ENCODE measurements at places on chromosomes 1 and 21.

DNA sequence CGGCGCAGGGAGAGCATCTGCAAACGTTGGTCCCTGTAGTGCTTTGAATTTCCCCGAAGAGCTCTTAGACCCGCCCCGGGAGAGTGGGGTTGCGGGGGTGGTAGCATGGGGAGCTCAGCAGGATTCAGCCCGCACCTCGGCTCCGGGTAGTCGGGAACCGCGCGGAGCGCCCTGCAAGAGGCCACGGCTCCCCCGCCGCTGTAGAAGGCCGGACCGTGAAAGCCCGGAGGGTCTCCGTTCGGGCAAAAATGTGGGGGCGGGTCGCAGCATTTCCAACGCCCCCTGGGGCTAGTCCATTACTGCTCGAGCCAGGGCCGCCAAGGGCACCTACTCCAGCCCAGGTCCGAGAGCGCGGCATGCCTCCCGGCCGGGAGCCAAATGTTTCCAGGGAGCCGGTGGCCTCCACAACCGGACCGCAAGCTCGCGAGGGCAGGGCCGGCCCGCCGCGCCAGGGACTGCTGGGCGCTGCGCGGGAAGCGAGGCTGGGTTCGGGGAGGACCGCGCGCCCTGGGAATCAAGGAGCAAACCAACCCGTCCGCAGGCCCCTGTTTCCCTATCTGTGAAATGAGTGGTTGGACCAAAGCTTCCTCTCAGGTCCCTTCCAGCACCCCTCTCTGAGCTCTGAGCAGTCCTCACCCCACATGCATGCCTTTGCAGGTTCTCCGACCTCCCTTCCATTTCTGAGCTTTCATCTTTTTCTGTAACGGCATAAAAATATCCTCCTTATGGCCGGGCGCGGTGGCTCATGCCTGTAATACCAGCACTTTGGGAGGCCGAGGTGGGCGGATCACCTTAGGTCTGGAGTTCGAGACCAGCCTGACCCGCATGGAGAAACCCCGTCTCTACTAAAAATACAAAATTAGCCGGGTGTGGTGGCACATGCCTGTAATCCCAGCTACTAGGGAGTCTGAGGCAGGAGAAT, 775 bp upstream of the TMEM63A start:
- DNase-seq, result no peak

- DNase-seq, result no peak
These were observed 23.2 kb upstream of the CNIH3 start for GRCh38 chr1:224592636-224593582.

- DNase-seq, result no peak
These were observed 71.1 kb downstream of the IER5 start for GRCh38 chr1:181159451-181160140.

DNA sequence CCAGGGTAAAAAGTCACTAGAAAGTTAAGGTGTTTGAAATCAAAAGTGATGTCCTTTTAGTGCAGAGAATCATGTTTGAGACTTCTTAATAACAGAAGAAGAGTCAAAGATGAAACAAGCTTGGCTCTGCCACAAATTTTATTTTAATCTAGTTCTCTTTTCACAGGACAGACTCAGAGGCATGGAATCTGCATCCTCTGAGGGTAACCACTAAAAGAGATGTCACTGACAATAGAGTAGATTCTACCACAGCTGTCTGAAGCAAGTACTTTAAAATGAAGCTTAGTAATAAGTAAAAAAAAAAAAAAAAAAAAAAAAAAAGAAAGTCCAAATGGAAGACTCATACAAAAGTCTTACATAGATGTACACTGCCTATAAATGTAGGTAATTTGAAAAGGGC, 519.7 kb upstream of the PRMT6 start:
- no peak for DNase-seq

- no peak for DNase-seq
These were observed 3.3 kb downstream of the FNDC10 start for GRCh38 chr1:1596493-1597274.

DNA sequence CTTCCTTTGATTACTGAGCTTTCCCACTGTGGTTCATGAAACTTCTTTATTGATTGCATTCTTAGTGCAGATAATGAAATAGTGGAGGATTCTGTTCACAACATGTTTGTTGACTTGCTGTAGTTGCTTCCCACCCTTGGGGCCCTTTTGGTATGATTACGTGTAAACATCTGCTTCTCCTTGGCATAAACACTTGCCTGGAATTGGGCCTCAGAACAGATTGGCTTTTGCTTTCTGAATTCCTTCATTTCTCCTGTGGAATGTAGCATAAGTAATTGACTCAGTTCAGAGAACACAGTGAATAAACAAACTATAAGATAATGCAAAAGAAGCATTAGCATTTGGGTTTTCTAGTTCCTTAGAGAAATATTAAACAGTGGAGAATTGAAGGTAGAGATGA, 59.5 kb upstream of the LAMC2 start:
- DNase-seq, result no peak

GRCh38 chr1:216722821-216723220, 408 bp downstream of the ESRRG start:
- no peak for DNase-seq

GRCh38 chr1:21734526-21734925, 48.4 kb downstream of the USP48 start:
- DNase-seq, result no peak

GRCh38 chr1:48999321-48999720, 222.6 kb upstream of the BEND5 start:
- DNase-seq, result no peak

- DNase-seq, result no peak
These were observed 29.3 kb downstream of the SORT1 start for GRCh38 chr1:109368464-109368863.

DNA sequence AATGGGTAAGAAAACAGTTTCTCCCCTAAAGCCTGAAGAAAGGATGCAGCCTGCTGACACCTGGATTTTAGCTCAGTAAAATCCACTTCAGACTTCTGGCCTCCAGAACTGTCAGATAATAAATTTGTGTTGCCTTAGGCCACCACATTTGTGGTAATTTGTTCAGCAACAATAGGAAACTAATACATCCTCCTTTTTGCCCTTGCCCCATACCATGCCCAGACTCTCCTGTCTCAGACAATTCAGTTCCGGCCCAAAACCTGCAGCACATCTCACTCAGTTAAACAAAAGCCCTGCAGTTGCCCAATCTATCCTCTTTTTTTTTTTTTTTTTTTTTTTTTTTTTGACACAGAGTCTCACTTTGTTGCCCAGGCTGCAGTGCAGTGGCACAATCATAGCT, 25.8 kb downstream of the SMIM12 start:
- no peak for DNase-seq

- DNase-seq, result no peak
These were observed 52.9 kb upstream of the SRSF10 start for GRCh38 chr1:24032981-24033380.

GRCh38 chr1:10626131-10626731, 151.5 kb downstream of the PEX14 start:
- no peak for DNase-seq

DNA sequence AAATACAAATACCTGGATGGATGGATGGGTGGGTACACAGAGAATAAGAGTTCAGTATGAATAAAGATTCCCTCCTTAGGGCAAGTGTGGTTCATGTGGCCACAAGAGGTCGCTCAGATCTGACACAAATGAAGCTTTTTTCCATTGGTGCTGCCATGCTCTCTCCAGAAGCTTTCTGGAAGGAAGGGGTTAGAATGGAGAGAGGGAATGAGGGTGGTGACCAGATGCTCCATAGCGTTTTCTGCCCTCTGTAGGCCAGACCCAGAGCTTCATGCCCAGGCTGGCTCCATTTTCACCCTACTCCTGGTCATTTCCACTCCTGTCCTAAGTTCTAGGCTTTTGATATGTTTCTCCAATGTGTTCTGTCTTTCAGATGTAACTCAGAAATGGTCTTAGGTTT, 3.3 kb upstream of the FCRL6 start:
- DNase-seq, result no peak

Data from stimulated activated CD4-positive, alpha-beta T cell treated with anti-CD3 and anti-CD28 coated beads, TNF-alpha, amount 100 ng/mL, for 1 hour (primary cell).